ENCODE measurements at places on chromosomes 6 and 20. TPM values are rescaled to one million over a fixed set of nuclear protein-coding genes. Genes with fewer than 3 reads are reported as not detected.
A peak's percentile ranks its signal among the peaks of the same experiment; 100 is the strongest.

CNKSR3 gene
- not detected for total RNA-seq

RMND1 gene
- total RNA-seq = 22.9 TPM

DACT2 gene
- 1.8 TPM for total RNA-seq

GRCh38 chr20:36967636-36968035 lies 16.1 kb upstream of the SAMHD1 start:
- H3K4me1 ChIP-seq = peaks cover 47% of the 10 kb centered on the region
- peaks cover 8% of the 10 kb centered on the region for H3K36me3 ChIP-seq
- H3K4me3 ChIP-seq = no peak overlapping the region
- H3K27ac ChIP-seq = peak overlapping the region; percentile 45
- no peak for DNase-seq
- H3K27me3 ChIP-seq = no peaks in the 10 kb centered on the region

TOX2 gene
- 1.4 TPM for total RNA-seq

DNA sequence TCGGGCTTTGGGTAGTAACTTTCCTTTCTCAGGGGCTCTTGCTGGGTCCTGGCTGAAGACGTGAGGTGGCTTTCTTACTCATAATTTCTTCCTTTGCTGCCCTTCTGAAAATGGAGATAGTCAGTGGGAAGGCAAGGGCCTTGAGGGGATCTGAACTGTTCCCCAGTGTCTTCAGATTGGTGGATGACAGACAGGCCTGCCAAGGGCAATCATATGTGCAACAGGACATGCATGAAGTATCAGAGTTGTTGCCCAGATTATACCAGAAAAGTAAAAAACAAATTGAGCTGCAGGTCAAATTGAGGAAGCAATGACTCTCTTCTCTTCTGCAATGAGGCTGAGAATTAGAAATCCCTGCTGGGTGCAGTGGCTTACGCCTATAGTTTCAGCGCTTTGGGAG lies 71.6 kb upstream of the PAX1 start:
- no peaks in the 10 kb centered on the region for H3K27me3 ChIP-seq
- H3K36me3 ChIP-seq = no peaks in the 10 kb centered on the region
- H3K4me3 ChIP-seq = no peak overlapping the region
- no peak overlapping the region for H3K27ac ChIP-seq

- H3K27me3 ChIP-seq = no peaks in the 10 kb centered on the region
- peak overlapping the region; percentile 89 for H3K27ac ChIP-seq
- DNase-seq = peak; percentile 72
- H3K4me3 ChIP-seq = peak overlapping the region; percentile 77
- peaks cover 24% of the 10 kb centered on the region for H3K36me3 ChIP-seq
Measured at GRCh38 chr6:143545976-143546547, 34.5 kb upstream of the FUCA2 start.

- H3K4me3 ChIP-seq = no peak overlapping the region
- H3K27me3 ChIP-seq = no peaks in the 10 kb centered on the region
Measured at GRCh38 chr6:22383016-22383415, 86.2 kb upstream of the PRL start.

GPR6 gene
- total RNA-seq = not detected

DNA sequence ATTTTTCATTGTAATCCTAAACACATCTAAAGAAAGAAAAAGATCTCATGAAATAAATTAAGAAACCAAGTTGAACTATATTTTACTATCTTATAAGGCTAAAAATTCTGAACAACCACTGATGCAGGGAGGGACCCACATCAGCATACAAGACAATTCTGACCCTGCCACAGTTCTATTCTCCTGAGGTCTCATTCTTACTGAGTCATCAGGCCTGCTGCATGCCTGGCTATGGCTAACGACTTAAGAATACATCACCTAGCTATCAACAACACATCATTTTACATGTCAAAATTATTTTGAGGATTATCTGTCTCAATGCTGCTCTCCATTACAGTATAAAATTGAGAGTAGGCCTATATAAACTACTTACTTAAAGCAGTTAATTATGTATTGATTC lies 52.9 kb downstream of the FBXL4 start:
- H3K4me3 ChIP-seq = no peak overlapping the region
- peaks cover 27% of the 10 kb centered on the region for H3K36me3 ChIP-seq
- no peaks in the 10 kb centered on the region for H3K27me3 ChIP-seq
- H3K4me1 ChIP-seq = peaks cover 4% of the 10 kb centered on the region
- DNase-seq = no peak
- no peak overlapping the region for H3K27ac ChIP-seq

- H3K4me3 ChIP-seq = no peak overlapping the region
- no peak overlapping the region for H3K27ac ChIP-seq
- no peaks in the 10 kb centered on the region for H3K4me1 ChIP-seq
- DNase-seq = no peak
Measured at GRCh38 chr6:4351520-4352321, 216.3 kb upstream of the ECI2 start.

- H3K27me3 ChIP-seq = no peaks in the 10 kb centered on the region
- H3K4me1 ChIP-seq = no peaks in the 10 kb centered on the region
- H3K27ac ChIP-seq = no peak overlapping the region
- no peak overlapping the region for H3K4me3 ChIP-seq
- no peak for DNase-seq
- H3K36me3 ChIP-seq = no peaks in the 10 kb centered on the region
Measured at GRCh38 chr6:71499667-71500066, 211.1 kb downstream of the OGFRL1 start.

POU5F1 gene
- not detected for total RNA-seq

DNA sequence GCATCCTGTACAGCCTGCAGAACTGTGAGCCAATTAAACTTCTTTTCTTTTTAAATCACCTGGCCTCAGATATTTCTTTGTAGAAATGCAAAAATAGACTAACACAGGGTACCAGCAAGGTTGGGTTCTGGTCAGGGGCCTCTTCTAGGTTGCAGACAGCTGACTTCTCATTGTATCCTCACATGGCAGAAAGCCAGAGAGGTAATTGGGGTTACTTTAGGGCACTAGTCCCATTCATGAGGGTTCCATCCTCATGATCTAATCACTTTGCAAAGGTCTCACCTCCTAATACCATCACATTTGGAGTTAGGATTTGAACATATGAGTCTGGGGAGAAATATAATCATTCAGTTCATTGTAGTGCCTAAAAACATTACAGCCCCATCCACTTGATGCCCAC lies 101.5 kb downstream of the LCA5 start:
- peaks cover under 1% of the 10 kb centered on the region for H3K27me3 ChIP-seq
- H3K36me3 ChIP-seq = no peaks in the 10 kb centered on the region
- no peaks in the 10 kb centered on the region for H3K4me1 ChIP-seq
- no peak overlapping the region for H3K4me3 ChIP-seq
- DNase-seq = no peak

GRCh38 chr20:3541887-3542721 lies 71.3 kb downstream of the ATRN start:
- peaks cover 4% of the 10 kb centered on the region for H3K4me1 ChIP-seq
- H3K27me3 ChIP-seq = no peaks in the 10 kb centered on the region
- H3K27ac ChIP-seq = no peak overlapping the region
- peaks cover 16% of the 10 kb centered on the region for H3K36me3 ChIP-seq

DNA sequence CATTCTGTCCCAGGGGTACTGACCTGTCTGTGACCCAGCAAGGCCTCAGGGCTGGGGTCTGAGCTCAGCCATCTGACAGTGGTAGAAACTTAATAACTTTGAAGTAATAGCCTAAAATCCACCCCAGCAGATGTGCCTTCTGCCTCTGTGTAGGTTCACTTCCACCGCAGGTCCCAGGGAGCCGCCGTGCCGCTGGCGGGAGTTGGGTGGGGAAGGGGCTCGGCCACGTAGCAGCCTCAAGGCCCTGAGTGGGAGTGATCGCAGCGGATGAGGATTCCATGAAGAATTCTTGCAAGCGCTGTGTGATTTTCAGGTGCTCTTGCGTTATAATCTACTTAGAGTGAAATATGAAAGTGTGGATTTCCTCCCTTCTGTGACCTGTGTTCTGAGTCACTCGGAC lies 163.7 kb downstream of the DTNBP1 start:
- no peak overlapping the region for H3K27ac ChIP-seq
- peaks cover 64% of the 10 kb centered on the region for H3K36me3 ChIP-seq
- no peak overlapping the region for H3K4me3 ChIP-seq
- peaks cover 8% of the 10 kb centered on the region for H3K4me1 ChIP-seq

- peaks cover 8% of the 10 kb centered on the region for H3K27me3 ChIP-seq
- no peaks in the 10 kb centered on the region for H3K36me3 ChIP-seq
- no peaks in the 10 kb centered on the region for H3K4me1 ChIP-seq
- H3K4me3 ChIP-seq = no peak overlapping the region
- no peak for DNase-seq
Measured at GRCh38 chr20:48107560-48107959, 322.3 kb upstream of the SULF2 start.

GRCh38 chr20:61720348-61720696 lies 345.4 kb downstream of the TAF4 start:
- peak overlapping the region; percentile 82 for H3K4me3 ChIP-seq
- peaks cover 10% of the 10 kb centered on the region for H3K4me1 ChIP-seq
- H3K27me3 ChIP-seq = no peaks in the 10 kb centered on the region
- no peaks in the 10 kb centered on the region for H3K36me3 ChIP-seq
- H3K27ac ChIP-seq = no peak overlapping the region

GRCh38 chr6:37320646-37321045 lies 33.1 kb upstream of the RNF8 start:
- no peak for DNase-seq
- peaks cover 16% of the 10 kb centered on the region for H3K36me3 ChIP-seq
- H3K4me3 ChIP-seq = no peak overlapping the region
- H3K27ac ChIP-seq = no peak overlapping the region
- peaks cover 14% of the 10 kb centered on the region for H3K4me1 ChIP-seq
- no peaks in the 10 kb centered on the region for H3K27me3 ChIP-seq

CDKAL1 gene
- total RNA-seq = 29.1 TPM

LHFPL5 gene
- total RNA-seq = not detected

GGT7 gene
- total RNA-seq = 14.8 TPM

GRCh38 chr20:45507011-45507820 lies 8.2 kb downstream of the SPINT3 start:
- peaks cover 9% of the 10 kb centered on the region for H3K4me1 ChIP-seq
- peaks cover 23% of the 10 kb centered on the region for H3K27me3 ChIP-seq
- peak overlapping the region; percentile 16 for H3K27ac ChIP-seq
- DNase-seq = no peak
- H3K4me3 ChIP-seq = no peak overlapping the region
- H3K36me3 ChIP-seq = no peaks in the 10 kb centered on the region

GRCh38 chr6:119348748-119349360 lies 707 bp downstream of the MAN1A1 start:
- peaks cover 53% of the 10 kb centered on the region for H3K4me1 ChIP-seq
- H3K4me3 ChIP-seq = peak overlapping the region; percentile 97
- H3K36me3 ChIP-seq = peaks cover 35% of the 10 kb centered on the region
- no peaks in the 10 kb centered on the region for H3K27me3 ChIP-seq

DNA sequence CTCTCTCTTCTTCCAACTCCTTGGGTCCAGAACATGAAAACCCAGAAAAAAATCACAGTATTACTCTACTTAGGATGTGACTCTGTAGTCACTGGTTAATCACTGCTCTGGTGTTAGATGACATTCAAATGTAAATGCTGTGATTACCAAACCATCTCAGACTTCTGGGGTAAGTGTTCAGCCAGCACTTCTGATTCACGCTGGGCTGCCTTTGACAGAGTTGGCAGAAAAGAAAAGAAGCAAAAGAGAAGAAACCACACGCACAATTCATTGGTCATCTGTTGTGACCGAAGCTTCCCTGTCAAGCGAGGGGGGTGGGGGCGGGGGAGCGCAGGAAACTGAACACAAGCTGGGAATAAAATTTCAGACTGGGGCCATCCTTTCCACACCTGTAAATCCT lies 82.7 kb downstream of the PSMG4 start:
- H3K36me3 ChIP-seq = no peaks in the 10 kb centered on the region
- peaks cover 3% of the 10 kb centered on the region for H3K27me3 ChIP-seq
- peaks cover 8% of the 10 kb centered on the region for H3K4me1 ChIP-seq
- no peak overlapping the region for H3K27ac ChIP-seq
- DNase-seq = no peak

DNA sequence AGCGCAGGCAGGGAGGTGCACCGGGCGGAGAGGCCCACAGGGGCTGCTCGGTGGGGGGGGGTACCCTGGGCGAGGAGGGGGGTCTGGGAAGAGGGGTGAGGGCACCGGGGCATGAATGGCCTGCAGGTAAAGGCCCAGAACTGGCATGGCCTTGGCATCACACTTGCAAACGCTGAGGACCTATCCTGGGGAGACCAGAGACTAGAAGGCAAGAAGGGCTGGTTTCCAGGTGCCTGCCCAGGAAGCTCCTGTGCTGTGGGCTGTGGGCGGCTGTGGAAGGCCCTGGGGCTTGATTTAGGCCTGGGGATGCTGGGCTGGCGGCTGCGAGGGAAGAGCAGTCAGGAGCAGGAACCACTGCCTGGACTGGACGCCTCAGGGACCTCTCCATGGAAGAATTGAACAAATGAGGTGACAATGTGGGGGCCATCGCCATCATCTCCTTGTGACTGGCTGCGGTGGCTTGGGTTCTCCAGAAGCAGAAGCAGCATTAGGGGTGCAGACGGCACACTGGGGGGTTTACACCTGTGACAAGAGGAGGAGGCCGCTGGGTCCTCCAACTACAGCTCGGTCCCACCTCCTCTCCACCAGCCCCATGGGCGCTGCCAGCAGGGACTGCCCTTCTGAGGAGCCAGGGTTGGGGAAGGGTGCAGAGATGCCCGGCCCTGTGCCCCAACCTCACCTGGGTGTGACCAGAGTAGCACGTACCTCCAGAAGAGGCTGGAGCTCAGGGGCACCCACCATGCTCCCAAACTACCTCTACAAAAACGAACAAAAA lies 32.1 kb upstream of the IRF4 start:
- H3K4me3 ChIP-seq = no peak overlapping the region
- H3K4me1 ChIP-seq = peaks cover 4% of the 10 kb centered on the region
- no peaks in the 10 kb centered on the region for H3K36me3 ChIP-seq
- no peak for DNase-seq
- H3K27ac ChIP-seq = no peak overlapping the region
- H3K27me3 ChIP-seq = peaks cover 3% of the 10 kb centered on the region

GRCh38 chr6:121865811-121866210 lies 430.4 kb downstream of the GJA1 start:
- no peak overlapping the region for H3K27ac ChIP-seq
- no peaks in the 10 kb centered on the region for H3K4me1 ChIP-seq
- DNase-seq = no peak
- H3K27me3 ChIP-seq = no peaks in the 10 kb centered on the region

DNA sequence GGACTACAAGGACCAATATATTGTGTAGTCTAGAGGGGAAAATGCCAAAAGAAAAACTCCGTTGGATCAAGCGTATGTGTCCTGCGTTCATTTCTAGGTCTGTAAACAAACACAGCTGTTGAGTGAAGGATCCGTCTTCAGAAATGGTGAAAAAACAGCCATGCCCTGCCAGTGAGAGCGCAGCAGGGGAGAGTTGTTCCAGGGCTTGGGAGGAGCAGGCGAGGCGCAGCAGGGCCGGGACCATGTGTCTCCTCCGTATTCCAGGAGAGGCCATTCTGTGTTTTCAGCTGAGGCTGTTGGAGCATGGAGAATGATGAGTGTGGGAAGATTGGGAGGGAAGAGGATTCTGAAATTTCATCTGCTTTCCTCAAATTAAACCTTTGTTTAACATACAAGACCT lies 38.0 kb downstream of the BMP6 start:
- no peak overlapping the region for H3K27ac ChIP-seq
- no peaks in the 10 kb centered on the region for H3K4me1 ChIP-seq
- DNase-seq = no peak
- H3K4me3 ChIP-seq = no peak overlapping the region
